ENCODE measurements at places on chromosomes 7 and 10.

- DNase-seq, result peak; percentile 2
These were observed 462.0 kb downstream of the GRM8 start for GRCh38 chr7:126790763-126791162.

GRCh38 chr10:78749200-78749599, 319.6 kb upstream of the ZMIZ1 start:
- DNase-seq, result no peak

DNA sequence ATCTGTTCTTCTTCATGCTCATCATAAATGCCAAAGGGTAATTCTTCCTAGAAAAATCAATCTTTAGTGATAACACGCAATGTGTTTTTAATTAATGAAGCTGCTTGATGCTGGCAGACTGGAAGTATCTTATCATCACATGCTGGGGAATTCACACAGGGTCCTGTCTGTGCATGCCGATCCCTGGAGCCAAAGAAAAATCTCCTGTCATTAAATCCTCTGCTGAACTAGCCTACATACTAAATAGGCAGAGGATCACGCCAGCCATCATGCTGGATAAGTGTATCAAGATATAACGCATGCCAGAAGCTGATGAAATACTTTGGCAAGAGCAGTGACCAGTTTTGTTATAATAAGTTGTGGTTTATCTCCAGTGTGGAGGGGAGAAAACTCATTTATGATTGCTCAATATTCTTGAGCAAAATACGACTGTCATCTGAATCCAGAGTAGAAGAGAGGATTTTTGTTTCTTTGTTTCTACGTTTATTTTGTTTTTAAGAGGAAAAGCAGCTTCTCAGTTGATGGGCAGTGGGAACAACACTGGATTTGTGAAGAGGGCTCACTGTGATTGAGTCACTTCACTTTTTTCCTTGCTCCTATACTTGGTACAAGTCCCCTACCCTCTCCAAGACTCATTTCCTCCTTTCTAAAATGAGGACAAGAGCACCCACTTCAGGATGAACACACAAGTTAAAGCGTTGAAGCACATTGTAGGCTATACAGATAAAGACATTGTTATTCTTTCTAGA, 649.1 kb downstream of the TNS3 start:
- peak; percentile 39 for DNase-seq

GRCh38 chr7:30080818-30081217, 52.6 kb downstream of the PLEKHA8 start:
- DNase-seq, result no peak

DNA sequence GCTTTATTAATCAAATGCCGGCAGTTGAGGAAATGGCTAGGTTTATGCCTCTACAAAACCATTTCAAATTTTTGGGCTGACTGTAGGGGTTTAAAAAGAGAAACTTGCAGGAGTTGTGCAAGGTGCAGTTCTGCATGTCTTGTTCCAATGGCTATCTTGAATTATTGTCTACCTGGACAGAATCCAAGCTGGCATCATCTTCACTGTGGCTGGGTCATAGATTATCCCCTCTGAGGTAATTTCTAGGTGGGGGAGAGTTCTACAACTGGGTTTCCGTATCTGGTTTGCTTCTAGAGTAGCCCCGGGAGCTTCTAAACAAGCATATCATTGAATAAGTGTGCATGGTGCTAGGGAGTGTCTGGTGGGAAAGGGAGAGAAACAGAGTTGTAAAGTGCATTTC, 16.9 kb downstream of the BET1 start:
- no peak for DNase-seq

DNA sequence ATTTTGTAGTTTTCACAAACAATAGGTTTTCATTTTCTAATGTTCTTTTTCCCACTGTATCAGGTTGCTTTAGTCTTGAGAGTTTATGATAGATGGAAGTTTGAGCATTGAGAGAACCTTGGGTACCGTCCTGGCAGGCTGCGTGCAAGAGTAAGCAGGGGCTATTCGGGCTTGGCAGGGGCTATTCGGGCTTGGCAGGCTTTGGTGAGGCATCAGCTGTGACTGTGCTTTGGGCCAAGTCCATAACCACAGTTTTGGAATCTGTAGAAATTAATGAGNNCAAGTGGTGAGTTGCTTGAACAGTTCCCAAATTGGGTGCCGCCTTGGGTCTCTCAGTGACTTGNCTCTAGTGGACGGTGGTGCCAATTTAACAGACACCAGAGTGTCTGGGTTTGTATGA, 424.6 kb downstream of the PAXIP1 start:
- no peak for DNase-seq

GRCh38 chr10:120824881-120825309, 26.3 kb upstream of the WDR11 start:
- peak; percentile 12 for DNase-seq

DNA sequence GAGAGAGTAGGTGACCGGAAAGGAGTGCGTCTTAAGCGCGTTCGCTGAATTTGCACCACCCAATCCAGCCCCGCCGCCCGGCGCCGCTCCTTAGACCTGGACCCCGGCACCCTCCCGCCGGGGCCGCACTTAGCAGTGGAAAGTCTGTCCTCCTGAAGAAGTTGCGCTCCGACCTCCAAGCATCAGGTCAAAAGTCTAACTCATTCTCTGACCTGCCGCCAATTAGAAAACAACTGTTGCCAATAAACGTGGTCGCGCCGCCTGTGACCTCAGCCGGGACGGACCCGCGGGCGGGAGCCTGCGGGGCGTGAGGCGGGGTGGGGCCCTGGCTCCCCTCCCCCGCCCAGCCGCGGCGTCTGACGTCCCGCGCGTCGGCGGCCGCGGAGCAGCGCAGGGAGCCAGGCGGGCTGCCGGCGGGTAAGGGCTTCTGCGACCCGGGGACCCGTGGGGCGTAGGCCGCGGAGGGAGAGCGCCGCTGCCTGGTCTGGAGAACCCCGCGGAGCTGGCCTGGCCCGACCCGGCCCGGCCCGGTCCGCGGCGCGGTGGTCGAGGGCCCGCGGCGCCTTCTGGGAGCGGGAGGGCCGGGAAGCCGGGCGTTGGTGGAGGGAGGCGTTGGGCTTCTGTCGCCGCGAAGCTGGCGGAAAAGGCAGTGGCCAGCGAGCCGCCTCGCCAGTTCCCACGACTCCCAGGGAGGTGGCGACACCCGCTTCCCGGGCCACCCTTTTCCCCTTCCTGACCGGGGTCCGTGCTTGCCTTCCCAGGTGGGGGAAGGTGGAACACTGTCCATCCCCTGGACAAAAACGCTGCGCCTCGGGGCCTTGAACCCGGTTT, at the start of gene BCAP29:
TSS of gene BCAP29 (plus strand) at position 362 of the 831 bp plus-strand sequence. CDS start 527 bp downstream, outside the sequence.
- peak; percentile 83 for DNase-seq

All from dermis blood vessel endothelial cell (primary cell).